ENCODE measurements at places on chromosomes 5 and 9. TPM values are rescaled to one million over a fixed set of nuclear protein-coding genes. Genes with fewer than 3 reads are reported as not detected.

GRCh38 chr9:133845440-133845839, 107.3 kb upstream of the SARDH start:
- no peaks in the 10 kb centered on the region for H3K27me3 ChIP-seq
- no peaks in the 10 kb centered on the region for H3K4me1 ChIP-seq
- no peak for DNase-seq

DNA sequence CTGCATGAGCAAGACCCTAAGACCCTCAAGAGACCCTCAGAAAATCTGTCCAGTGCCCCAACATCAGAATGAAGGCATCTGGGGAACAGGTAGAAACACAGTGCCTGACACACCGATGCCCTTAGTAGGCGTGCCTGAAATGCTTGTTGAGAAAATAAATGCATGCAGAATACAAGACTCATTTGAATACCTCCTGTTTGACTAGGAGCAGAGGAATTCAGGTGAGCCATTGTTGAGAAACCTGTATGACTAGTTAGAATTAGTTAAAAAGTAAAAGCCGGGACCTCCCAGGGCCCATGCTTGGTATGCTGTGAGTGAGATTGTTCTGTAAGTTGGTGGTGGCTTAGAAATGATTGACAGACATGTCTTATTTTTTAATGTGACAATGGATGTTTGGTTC, 55.0 kb downstream of the WWC1 start:
- peak overlapping the region; percentile 71 for H3K27ac ChIP-seq
- peak; percentile 96 for DNase-seq
- H3K4me3 ChIP-seq, result peak overlapping the region; percentile 27
- H3K36me3 ChIP-seq, result peaks cover 24% of the 10 kb centered on the region
- no peaks in the 10 kb centered on the region for H3K27me3 ChIP-seq

GRCh38 chr5:16916262-16916878, 19.7 kb downstream of the MYO10 start:
- peaks cover 67% of the 10 kb centered on the region for H3K4me1 ChIP-seq
- peak; percentile 98 for DNase-seq
- peak overlapping the region; percentile 77 for H3K27ac ChIP-seq
- H3K27me3 ChIP-seq, result no peaks in the 10 kb centered on the region
- H3K36me3 ChIP-seq, result no peaks in the 10 kb centered on the region
- no peak overlapping the region for H3K4me3 ChIP-seq

The PARP8 gene
- 17.6 TPM for total RNA-seq

DNA sequence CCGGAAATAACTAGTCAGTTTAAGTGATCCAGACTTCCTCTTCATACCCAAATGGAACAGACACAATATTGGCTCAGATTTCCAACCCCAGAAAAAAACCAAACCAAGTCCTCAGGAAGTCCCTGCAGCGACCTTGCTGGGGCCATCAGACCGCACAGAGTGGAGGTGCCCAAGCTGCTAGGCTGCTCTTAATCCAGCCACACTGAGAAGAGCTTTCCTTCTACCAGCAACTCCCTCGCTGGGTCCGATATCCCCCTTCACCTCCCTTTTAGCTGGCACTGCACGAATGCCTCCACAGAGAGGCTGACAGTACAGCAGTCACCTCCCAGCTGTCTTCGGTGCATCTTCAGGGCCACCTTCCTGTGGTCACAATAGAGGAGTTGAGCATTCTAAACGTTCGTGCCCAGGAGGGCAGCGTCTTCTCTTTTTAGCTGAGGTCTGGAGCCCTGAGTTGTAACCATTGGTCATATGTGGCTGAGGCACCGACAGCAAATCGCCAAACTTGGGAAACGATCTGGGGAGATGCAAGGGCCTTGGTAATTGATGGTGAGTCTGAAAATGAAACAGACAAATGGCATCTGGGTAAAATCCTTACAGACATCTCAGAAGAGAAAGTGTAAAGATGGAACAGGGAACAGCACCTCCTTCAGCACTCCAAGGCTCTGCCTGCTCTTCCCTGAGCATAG, 5.7 kb downstream of the NAIF1 start:
- H3K4me3 ChIP-seq, result no peak overlapping the region
- H3K36me3 ChIP-seq, result no peaks in the 10 kb centered on the region
- peaks cover 13% of the 10 kb centered on the region for H3K4me1 ChIP-seq
- H3K27ac ChIP-seq, result no peak overlapping the region
- no peaks in the 10 kb centered on the region for H3K27me3 ChIP-seq
- no peak for DNase-seq

DNA sequence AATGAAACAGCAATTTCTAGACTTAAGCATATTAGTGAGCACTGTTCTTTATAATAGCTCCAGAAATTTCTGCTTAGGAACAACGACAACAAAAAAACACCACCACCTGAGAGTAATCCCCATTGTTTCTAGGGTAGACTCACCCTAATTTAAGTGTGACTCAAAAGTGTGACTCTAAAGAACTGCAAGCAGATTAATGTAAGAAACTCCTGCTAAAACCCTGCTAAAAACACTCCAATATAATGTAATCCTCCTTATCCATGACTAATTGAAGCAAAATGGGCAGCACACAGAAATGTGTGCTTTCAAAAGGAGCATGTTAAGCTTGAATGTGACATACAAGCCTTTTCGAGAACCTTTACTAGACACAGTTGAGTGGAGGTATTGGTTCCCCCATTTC, 296.0 kb downstream of the EPB41L4A start:
- H3K27ac ChIP-seq, result no peak overlapping the region
- H3K4me3 ChIP-seq, result no peak overlapping the region
- H3K4me1 ChIP-seq, result no peaks in the 10 kb centered on the region

DNA sequence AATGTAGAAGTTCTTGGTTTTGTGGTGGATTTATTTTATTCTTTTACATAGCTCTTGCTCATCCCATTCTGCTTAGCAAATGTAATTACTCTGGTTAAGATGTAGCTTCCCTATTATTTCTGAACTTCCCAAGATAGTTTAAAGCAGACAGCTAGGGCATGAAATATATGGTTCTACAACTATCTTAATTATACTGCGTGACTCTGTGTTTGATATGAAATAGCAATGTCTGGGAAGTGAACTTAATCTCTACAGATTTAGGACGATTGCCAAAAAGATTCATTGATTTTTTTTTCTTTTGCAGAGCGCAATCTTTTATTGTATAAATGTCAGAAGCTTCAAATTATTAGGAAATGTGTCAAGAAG, 529.3 kb upstream of the ZNF608 start:
- H3K4me3 ChIP-seq, result no peak overlapping the region
- peaks cover 12% of the 10 kb centered on the region for H3K4me1 ChIP-seq
- H3K27me3 ChIP-seq, result no peaks in the 10 kb centered on the region
- no peaks in the 10 kb centered on the region for H3K36me3 ChIP-seq
- no peak for DNase-seq

- no peak overlapping the region for H3K27ac ChIP-seq
- no peak overlapping the region for H3K4me3 ChIP-seq
- no peaks in the 10 kb centered on the region for H3K27me3 ChIP-seq
- H3K4me1 ChIP-seq, result no peaks in the 10 kb centered on the region
Observed at GRCh38 chr5:83548581-83548980, 77.0 kb downstream of the VCAN start.

The DMGDH gene
- total RNA-seq, result 8.1 TPM

The KIF20A gene
- 63.6 TPM for total RNA-seq

The RLN1 gene
- not detected for total RNA-seq

DNA sequence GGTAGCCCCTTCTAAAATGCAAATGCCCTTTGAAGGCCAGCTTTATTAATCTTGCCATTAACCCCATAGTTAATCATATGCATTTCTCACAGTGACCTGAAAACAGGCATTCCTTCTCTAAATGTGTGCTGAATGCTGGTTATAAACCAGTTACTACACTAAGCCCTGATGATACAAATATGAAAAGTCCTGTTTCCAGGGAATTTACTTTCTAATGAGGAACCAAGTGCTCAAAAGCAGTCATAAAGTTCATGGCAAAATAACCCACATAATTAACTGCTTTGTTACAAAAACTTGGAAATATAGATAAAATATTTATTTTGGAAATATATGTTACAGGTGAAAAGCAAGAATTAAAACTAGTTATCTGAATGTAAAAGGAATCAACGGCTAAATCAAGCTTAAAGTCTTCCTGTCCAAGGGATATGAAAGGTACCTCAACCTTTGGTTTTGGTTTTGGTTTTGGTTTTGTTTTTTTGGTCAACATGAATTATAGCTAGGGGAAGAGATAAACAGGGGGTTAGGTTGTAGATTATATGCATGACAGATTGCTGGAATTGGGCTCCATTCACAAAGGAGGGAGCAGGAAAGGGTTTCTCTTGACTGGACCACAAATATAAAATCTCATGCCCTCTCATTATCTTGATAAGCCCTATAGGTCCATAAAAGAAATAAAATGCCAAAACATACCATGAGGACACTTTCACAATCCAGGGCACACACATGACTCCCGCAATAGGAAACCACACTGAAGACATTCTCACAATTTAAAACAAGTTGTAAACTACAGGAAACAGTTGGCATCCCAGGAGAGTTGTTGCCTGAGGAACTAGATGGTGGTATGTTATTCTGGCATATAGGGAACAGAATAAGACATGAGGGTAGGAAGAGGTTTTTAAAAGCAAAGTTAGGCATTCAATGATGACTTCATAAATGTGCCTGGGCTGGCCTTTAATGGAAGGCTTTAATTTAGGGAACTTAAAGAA, 46.7 kb upstream of the MACIR start:
- H3K36me3 ChIP-seq, result no peaks in the 10 kb centered on the region
- H3K4me3 ChIP-seq, result no peak overlapping the region
- H3K27me3 ChIP-seq, result no peaks in the 10 kb centered on the region
- no peak for DNase-seq
- no peaks in the 10 kb centered on the region for H3K4me1 ChIP-seq

DNA sequence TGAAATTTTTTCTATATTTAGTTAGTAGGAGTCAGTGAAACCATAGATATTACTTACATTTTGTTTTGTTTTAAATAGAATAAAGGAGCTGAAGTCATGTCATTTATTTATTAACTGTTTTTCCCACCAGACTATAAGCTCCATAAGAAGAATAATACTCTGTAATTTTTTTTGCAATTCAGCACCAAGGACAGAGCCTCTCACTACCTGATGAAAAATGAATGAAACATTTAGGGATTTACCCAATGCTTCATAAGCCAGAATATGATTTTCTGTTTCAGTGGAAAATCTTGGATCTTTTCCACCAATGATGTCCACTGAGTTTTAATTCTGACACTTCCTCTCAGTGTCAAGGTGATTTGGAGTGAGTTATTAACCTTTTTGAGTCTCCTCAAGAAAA, 624.9 kb upstream of the GRAMD2B start:
- H3K36me3 ChIP-seq, result no peaks in the 10 kb centered on the region
- DNase-seq, result no peak
- no peak overlapping the region for H3K4me3 ChIP-seq
- H3K4me1 ChIP-seq, result no peaks in the 10 kb centered on the region

- peak overlapping the region; percentile 75 for H3K27ac ChIP-seq
- no peaks in the 10 kb centered on the region for H3K36me3 ChIP-seq
- peaks cover 30% of the 10 kb centered on the region for H3K4me1 ChIP-seq
- H3K27me3 ChIP-seq, result no peaks in the 10 kb centered on the region
- peak overlapping the region; percentile 98 for H3K4me3 ChIP-seq
Observed at GRCh38 chr5:181188700-181189362, 16.2 kb downstream of the TRIM7 start.

GRCh38 chr5:111447099-111447498, 65.2 kb downstream of the STARD4 start:
- peaks cover 4% of the 10 kb centered on the region for H3K27me3 ChIP-seq
- H3K27ac ChIP-seq, result no peak overlapping the region
- H3K4me3 ChIP-seq, result no peak overlapping the region

DNA sequence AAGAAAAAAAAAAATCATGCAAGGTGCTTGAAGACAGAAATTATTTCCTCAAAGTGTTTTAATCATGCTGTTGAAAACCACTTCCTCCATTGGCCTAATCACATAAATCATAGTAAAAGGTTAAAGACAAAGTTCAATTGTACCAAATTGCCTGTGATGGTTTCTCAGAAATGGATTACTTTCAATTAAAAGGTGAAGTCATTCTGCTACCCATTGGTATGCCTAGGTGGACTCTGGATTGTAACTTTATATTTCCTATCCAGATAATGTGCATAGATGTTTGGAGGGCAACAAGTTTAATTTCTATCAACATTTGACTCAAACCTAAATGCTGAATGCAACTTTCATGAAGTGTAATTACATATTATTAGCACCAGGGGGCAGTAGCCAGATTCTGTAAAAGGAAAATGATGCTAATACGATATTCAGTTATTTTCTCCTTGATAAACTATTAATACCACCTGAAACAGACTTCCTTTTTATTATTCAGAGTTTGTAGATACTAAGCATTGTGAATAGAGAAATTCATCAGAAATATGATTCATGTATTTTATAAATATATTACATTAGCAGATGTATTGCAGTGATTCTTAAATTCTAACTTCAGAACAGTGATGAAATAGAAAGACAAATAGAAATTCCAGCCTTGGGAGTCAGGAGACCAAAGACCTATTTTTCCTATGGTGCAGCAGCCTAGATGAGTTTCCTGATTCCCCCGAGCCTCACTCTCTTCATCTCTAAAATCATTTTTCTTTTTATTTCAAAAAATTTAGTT, 148.2 kb downstream of the CAAP1 start:
- H3K27me3 ChIP-seq, result no peaks in the 10 kb centered on the region
- no peak overlapping the region for H3K4me3 ChIP-seq
- DNase-seq, result no peak
- peaks cover 10% of the 10 kb centered on the region for H3K4me1 ChIP-seq

The SIL1 gene
- total RNA-seq, result 40.4 TPM

The GRIN3A gene
- total RNA-seq, result not detected

DNA sequence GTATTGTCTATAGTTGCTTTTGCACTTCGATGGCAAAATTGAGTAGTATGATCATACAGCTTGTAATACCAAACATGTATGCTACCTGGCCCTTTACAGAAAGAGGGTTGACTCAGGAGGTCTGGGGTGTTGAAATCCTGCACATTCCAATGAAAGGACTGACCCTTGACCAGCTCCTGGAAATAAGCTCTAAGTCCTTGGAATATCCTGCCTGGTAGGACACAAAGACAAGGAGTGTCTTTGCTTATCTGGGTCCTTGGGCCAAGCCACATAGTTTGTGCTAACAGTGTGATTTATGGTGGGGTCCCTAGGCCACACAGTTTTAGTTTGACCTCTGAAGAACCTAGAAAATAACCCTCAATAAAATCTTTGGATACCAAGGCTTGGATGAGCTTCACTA, 89.3 kb upstream of the FTMT start:
- no peak for DNase-seq
- H3K27ac ChIP-seq, result no peak overlapping the region
- H3K4me1 ChIP-seq, result no peaks in the 10 kb centered on the region
- H3K27me3 ChIP-seq, result no peaks in the 10 kb centered on the region
- no peaks in the 10 kb centered on the region for H3K36me3 ChIP-seq

The LTC4S gene
- 9.7 TPM for total RNA-seq

DNA sequence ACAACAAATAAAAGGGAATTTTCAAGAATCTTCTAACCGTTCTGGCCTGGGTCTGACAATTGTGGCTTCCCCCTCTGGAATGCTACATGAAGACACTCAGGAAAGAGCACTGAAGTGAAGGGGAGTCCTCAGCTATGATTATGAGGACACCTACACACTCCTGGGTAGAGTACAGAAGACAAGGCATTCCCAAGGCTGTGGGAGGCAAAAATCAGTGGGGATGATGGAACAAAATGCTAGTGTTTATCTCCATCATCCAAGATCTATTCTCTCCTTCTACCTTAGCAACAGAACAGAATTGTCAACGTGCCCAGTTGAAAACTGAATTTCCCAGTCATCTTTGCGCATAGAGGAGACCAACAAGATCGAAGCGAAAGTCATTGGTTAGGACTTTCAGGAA, 130.1 kb upstream of the LARP1 start:
- H3K27me3 ChIP-seq, result no peaks in the 10 kb centered on the region
- DNase-seq, result no peak
- H3K36me3 ChIP-seq, result no peaks in the 10 kb centered on the region
- H3K4me3 ChIP-seq, result no peak overlapping the region
- H3K27ac ChIP-seq, result no peak overlapping the region
- H3K4me1 ChIP-seq, result no peaks in the 10 kb centered on the region

Data from PC-9 (cell line).